ENCODE measurements at places on chromosomes 5 and 9.

DNA sequence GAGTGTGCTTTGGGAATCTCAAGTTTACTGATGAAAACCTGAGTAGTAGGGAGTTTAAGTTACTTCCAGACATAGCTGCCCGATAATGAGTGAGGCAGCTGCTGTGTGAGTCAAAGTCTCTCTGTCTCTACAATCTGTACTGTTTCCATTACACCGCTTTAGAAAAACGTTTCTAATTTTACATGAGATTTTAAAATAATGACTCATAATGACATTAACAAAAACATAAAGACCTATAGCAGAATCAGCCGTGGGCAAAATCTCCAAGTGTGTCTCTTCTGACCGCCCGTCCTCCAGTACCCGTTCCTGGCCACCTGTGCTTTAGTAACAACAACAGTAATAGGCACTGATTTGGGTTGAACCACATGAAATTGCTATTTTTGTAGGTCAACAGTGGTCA is 69.6 kb upstream of the PRRC1 start:
- DNase-seq: no peak

DNA sequence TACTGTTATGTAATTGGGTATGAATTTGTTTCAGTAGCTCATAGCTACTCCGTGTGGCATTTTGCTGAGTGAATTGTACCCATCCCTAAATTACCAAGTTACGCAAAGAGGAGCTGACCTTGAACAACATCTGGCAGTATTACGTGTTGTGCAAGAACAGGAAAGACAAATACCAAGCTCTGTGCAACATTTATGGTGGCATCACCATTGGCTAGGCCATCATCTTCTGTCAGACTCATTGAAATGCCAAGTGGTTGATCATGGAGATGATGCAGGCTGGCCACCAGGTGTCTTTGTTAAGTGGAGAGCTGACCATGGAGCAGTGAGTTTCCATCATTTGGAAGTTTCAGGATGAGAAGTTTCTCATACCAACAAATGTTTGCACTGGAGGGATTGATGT is 15.0 kb downstream of the ZSWIM6 start:
- DNase-seq: no peak

DNA sequence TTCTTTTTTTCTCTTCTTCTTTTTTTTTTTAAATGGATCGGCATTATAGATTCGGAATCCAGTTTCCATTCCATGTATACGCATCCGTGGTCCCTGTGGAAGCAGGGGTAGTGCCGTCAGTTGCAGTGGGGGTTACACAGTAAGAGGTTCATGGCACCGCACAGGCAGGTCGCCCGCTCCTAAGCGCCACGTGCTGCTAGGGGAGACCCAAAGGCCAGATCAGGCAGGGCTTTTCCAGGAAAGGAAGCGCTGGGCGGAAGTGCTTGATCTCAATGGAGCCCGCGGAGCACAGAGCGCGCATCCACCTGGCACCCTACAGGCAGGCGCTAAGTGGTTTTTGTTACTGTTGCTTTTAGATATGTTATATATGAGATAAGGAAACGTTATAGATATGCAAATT is 174.8 kb upstream of the OR13F1 start:
- no peak for DNase-seq

DNA sequence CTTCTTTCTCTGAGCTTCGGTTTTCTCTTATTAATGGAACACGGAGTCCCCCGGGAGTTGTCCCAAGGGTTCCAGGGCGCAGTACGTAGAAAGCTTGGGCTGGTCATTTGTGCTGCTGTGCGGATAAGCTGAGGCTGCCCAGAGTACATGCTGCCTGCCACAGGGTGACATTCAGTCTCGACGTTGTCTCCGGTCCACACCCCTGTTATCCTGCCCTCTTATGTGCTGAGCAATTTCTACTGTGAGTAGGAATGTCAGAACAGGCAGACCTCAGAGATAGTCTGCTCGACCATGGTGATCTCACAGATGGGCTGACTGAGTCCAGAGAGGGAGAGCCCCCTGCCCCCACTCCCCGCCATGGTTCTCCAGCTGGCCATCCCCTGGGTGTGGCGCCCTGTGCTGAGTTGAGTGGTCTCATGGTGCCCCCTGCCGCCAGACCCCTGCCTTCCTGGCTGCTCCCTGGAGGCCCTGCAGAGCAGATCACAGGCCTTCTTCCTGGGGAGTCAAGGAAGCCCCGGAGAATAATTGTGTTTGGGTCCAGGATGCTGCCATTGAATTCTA is 124.0 kb downstream of the RGS3 start:
- no peak for DNase-seq

DNA sequence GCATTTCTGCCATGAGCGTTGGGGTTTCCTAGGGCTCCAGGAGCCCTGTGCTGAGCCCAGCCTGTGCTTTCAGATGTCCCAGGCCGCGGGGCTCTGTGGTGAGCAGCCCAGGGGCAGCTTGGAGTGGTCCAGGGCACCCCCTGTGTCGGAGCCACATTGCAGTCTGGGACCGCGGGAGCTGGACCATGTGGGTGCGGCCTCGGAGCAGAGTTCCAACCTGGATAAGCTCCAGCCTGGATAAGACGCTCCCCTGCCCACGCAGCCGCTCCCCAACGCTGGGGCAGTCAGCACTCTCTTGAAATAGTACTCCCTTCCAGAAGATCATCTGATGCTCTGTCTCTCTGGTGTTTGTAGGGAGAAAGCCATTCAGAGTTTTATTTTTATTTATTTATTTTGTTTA is 111.1 kb downstream of the WNK2 start:
- no peak for DNase-seq

DNA sequence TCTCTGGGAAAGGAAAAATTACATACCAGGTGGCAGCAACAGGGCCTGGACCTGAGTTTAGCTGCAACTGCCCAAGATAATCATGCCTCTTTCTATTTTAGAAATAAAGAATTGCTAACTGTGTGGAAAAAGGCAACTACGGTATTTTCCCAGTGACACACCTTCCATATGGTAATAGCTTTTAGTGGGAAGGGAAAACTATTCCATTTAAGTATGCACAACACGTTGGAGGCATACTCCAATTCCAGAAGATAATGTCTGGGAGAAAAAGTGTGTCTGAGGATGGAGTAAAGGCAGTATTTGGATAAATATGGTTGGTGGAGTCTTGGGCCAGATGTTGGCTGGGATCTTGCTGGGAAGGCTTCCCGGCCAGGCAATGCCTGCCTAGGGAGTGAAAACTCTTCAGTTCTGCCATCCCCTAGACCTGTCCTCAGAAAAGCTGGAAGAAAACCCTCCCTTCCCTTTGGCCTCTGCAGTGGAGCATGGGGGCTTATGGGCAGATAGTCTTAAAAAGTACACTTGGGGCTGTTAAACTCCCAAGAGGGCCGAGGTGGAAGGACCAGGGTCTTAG is 40.6 kb downstream of the SH3PXD2B start:
- no peak for DNase-seq

DNA sequence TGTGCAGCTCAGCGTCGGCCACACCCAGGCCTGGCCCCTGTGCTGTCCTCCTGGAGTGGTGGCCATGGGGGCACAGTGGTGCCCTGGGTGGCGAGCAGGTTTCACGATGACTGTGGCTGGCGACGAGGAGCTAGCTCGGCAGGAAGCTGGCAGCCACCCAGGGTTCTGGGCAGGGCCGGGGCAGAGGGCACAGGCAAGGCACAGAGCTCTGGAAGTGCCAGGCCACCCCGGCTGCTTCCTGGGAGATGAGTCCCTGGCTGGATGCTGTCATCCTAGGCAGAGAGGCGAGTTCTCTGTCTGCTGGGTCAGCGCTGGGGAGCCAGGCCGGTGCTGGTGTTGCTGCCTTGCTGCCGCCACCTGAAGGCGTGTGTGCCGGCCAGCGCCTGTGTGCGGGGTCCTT is 51.7 kb downstream of the RXRA start:
- no peak for DNase-seq

GRCh38 chr9:106887066-106887465 is 24.1 kb downstream of the ZNF462 start:
- DNase-seq: no peak

GRCh38 chr5:39159811-39160490 is 59.4 kb downstream of the FYB1 start:
- DNase-seq: no peak

DNA sequence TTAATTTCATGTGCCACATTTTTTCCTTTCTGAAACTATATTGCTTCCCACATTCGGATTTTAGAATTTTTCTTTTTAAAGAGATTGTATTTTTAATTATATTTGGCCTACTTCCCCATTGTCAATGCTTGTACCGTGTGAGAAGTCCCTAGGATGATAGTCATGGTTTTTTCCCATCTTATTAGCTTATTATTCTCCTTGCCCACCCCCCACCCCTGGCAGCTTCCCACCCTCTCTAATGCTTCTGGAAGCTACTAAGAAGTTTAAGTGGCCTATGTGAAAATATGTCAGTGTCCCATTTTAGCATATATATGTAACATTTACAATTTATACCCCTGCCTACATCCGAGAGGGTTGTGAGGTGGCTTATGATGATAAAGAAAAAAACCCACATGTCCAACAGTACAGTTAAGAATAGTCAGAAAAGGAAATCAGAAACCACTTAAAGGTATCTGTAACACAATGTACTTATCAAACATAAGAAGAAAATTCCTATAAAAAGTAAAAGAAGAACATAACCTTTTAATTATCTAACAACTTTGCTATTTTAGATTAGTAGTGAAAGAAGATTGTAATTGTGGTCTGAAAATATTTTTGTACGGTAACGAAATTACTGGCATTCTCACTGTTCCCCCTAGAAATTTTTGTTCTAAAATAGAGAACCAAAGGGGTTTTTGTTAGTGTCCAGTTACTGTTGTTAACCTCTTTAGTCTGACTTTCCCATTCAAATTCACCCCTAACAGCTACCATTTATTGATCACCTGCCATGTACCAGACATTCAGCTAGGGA is 62.1 kb downstream of the SLC44A1 start:
- DNase-seq: no peak

DNA sequence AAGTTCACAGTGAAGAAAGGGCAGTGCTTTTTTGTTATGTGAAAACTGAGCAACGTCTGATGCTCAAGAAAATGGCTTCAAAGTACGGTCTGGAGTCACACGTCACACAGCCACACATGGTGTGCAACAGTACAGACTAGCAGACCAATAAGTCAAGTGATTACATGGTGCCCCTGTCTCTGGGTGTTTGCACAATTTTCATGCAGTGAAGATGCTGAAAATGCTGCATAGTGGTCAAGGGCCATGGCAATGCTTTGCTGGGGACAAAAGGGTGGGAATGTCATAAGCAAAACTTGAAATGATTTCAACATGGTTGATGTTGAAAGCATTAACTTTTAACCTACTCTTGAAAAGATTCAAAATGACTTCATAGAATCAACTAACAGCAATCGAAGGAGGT is 231.2 kb downstream of the EBF1 start:
- DNase-seq: no peak

- DNase-seq: no peak
These were observed 19.8 kb downstream of the SLC31A1 start for GRCh38 chr9:113241161-113241560.

DNA sequence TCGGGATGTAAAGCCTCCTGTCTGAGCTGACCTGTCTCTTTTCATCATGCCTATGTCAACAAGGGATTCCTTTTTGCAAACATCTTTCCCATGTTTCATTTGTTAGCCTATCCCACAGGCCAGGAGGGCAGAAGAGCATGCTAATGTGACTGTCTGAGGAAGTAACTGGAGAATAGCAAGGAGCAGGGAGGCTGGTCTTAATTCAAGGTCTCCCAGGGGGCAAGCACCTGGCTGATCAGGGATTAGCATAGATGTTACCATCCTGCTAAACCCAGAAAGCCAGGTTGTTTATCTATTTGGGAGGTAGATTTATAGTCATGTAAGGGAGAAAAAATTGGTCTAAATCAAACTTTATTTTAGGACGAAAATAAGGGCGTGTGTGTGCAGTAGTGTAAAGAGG is 36.7 kb upstream of the MAP1B start:
- no peak for DNase-seq

- no peak for DNase-seq
These were observed 49.4 kb downstream of the MCTP1 start for GRCh38 chr5:95235439-95235982.

DNA sequence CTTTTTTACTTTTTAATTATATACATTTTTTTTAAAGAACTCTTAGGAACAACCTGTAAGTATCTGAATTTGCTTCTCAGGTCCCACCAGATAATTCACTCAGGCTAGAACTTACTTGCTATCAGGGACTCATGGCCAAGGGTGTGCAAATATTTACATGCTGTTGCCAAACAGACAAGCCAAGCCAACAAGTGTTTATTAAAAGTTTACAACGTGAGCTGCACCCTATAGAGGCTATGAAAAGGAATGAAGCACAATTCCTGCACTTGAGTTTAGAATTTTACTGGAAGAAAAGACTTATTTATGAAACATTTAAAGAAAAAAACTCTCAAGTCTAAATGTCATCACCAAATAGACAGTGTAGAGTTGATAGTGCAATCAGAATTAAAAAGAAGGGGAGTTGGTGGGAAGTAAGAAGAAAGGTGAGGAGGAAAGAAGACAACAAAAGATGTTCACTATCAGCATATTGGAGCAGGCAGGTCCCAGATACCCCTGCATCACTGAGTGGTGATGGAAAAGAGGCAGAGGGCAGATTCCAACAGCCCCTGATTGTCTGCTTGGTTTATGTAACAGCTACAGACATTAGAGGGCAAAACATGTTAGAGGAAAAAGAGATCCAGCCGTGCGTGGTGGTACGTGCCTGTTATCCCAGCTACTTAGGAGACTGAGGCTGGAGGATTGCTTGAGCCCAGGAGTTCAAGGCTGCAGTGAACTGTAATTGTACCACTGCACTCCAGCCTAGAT is 32.8 kb downstream of the SH3RF2 start:
- no peak for DNase-seq

DNA sequence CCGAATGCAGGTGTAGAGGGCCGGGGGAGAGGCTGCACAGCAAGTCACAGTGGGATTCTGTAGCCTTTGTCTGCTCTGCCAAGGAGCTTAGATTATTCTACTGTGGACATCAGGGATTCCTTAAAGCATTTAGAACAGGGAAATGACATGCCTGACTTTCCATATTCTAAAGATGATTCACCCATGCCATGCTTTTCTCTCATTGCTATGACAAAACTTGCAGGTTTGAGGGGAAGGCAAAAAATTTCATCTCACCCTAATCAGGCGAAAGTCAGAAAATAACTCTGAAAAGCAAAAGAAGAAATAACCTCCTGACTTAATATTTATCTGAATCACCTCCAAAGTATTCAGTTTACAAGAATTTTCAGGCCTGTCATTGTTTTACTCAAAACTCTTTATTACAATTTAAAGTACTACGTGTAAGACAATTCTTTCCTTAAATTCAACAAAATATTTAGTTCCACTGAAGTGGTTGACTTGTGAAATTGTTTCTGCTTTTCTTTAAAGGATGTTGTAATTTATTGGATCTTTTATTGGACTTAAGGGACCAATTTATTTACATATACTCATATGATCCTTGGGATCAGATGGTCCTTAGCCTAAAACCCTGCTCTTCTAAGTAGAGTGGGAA is 30.0 kb upstream of the GAS1 start:
- DNase-seq: no peak

GRCh38 chr5:171379961-171380360 is 7.7 kb upstream of the NPM1 start:
- no peak for DNase-seq

- no peak for DNase-seq
These were observed 7.6 kb upstream of the RPS14 start for GRCh38 chr5:150457121-150457520.

GRCh38 chr5:20105915-20106314 is 117.9 kb upstream of the CDH18 start:
- no peak for DNase-seq
